Breast epithelium (tissue), 4 donors: ENCODE measurements at places on chromosomes 1 and 21. TPM values are rescaled to one million over a fixed set of nuclear protein-coding genes. Genes with fewer than 3 reads are reported as not detected.
A peak's percentile ranks its signal among the peaks of the same experiment; 100 is the strongest.

JAM2 gene
- 7.8 TPM for total RNA-seq

NES gene
- total RNA-seq = 28.5 TPM

RIPPLY3 gene
- total RNA-seq = not detected

C1orf94 gene
- not detected for total RNA-seq

TNNT2 gene
- total RNA-seq = 1.3 TPM

LHX8 gene
- total RNA-seq = not detected

- no peak for DNase-seq
These were observed 20.5 kb downstream of the TEX38 start for GRCh38 chr1:46691997-46692790.

DNA sequence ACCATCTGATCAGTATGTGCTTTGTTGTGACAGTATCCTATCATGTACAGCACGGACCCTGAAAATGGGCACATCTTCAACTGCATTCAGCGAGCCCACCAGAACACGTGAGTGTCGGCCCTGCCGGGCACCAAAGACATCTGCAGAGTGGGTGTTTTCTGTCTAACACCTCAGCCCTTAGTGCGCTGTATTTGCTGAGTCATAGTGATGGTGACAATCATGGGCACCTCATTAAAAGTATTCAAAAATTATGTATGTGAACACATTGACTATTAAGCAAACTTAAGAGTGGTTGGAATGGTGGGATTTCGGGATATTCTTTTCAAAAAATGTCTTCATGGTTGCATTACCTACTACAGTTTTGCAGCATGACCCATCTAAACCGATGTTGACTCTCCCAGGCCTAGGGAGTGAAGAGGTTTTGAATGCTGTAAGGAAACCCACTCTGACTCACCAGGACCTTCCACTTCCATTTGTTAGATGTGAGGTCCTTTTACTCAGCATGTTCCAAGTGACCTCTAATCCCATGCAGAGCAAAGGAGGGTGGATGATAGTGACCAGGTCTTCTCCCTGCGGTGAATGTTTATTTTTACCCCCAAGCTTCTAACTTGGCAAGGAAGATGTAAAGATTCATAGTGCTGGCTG, 20.1 kb downstream of the MGST3 start:
- no peak for DNase-seq

GRCh38 chr1:104182251-104182650, 432.6 kb downstream of the AMY1C start:
- no peak for DNase-seq

- no peak for DNase-seq
These were observed 1.1 kb downstream of the GFI1 start for GRCh38 chr1:92485381-92486250.

GRCh38 chr21:36104317-36105300, 30.3 kb upstream of the CBR3 start:
- no peak for DNase-seq

- DNase-seq = peak; percentile 64
These were observed 296 bp upstream of the RNPEP start for GRCh38 chr1:201982082-201982622.

GRCh38 chr1:105516068-105516467, 1540.4 kb upstream of the PRMT6 start:
- no peak for DNase-seq

GRCh38 chr21:42062236-42063022, 8.7 kb upstream of the UMODL1 start:
- no peak for DNase-seq

DNA sequence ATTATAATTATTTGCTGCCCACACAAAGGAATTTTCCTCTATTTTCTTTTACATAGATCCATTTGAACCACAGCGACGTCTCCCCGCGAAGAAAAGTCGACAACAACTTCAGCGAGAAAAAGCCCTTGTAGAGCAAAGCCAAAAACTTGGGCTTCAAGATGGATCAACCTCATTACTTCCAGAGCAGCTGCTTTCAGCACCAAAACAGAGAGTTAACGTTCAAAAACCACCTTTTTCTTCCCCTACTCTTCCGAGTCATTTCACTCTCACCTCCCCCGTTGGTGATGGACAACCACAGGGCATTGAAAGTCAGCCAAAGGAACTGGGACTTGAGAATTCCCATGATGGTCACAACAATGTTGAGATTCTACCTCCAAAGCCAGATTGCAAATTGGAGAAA, 7.2 kb downstream of the GORAB start:
- DNase-seq = no peak

DNA sequence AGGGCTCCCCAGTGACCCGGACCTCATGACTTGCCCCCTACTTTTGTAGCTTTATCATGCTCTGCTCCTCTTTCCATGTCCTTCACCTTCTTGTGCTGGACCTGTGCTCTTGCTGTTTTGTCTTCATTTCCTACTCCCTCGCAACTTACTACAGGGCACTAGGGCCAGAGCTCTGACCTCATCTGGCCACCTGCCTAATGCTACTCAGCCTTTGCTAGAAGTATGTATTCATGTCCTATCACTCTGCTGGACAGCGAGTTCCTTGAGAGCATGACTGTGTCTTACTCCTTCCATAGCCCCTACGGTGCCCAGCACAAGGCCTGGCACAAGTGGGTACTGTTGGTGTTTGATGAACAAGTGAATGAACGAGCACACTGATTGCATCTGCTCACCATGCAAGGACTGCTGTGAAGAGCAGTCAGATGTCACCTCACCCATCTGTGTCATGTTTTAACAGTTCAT, 1.9 kb downstream of the MTFR1L start:
- no peak for DNase-seq

GRCh38 chr1:207841901-207842300, 69.0 kb downstream of the CD34 start:
- no peak for DNase-seq

DNA sequence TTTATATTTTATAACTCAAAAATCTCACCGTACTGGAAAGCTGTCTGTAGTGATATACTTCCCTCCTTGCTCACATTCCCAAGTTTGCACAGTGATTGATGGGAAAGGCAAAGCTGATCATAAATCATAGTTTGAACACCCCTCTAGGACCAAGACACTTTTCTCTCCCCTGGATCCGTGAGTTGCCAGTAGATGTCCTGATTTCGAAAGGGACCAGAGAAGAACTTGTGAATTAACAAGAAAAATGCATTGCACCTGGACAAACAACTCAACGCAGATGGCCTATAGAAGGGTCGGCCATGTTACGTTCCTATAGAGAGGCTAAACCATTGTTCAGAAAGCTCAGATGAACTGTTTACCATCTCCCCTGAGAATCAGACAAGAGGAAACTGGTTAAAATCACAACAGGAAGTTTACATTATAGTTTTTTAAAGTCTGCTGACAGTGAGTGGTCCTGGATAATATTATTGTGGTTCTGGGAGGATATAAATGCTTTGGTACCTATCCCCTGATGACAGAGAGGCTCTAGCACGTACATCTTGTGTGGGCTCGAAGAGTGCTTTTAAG, 124.0 kb upstream of the SLC45A1 start:
- no peak for DNase-seq

- no peak for DNase-seq
These were observed 49.6 kb upstream of the ADAR start for GRCh38 chr1:154657556-154657955.

DNA sequence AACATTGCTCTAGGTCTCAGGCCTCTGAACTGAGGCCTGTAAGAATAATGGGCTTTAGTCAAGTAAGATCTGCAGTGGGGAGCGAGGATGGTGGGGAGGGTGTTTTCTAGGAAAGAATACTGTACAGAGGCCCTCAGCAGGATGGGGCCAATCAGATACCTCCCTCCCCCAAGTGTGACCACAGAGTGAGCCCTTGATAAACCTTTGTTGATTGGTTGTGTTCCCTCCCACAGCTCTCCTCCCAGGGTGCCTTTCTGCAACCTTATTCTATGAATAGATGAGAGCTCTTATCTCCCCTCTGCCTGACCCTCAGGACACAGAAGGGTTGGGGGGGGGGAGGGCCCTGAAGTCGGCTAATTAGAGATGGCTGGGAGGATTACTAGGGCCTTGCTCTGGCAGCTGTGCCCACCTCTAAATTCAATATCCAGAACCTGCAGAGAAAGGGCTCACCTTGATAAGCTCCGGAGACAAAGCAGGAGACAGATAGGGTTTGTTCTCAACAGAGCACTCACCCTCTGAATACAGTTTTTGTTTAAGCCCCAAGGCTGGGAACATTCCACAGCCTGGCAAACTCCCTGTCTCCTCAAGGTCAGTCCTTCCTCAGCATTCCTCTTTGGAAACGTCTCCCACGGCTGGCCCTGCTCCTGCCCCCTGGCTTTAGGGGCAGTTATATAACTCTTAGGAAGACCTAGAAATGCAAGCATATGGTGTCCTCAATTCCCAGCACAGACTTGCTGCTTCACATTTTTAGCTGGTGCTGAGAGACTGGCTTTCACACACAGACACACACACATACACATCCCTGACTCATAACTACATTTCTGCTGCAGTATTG, 42.9 kb downstream of the ATP1A1 start:
- DNase-seq = no peak

DNA sequence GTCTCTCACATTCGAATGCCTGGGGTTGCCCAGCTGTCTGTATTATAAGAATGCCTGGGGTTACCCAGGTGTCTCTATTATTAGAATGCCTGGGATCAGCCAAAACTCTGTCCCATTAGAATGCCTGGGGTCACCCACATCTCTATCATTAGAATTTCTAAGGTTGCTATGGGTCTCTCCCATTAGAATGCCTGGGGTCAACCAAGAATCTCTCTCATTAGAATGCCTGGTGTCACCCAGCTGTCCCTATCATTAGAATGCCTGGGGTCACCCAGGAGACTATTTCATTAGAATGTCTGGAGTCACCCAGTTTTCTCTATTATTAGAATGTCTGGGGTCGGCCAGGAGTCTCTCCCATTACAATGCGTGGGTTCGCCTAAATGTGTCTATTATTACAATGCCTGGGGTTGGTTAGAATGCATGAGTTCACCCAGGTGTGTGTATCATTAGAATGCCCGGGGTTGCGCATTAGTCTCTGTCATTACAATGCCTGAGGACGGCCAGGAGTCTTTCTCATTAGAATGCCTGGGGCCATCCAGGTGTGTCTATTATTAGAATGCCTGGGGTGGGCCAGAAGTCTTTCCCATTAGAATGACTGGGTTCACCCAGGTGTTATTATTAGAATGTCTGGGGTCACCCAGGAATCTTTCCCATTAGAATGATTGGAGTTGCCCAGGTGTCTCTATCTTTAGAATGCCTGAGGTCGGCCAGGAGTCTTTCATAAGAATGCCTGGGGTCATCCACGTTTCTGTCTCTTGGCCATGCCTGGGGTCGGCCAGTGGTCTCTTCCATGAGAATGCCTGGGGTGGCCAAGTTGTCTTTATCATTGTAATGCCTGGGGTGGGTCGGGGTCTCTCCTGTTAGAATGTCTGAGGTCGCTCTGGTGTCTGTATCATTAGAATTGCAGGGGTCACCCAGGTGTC, 59.6 kb downstream of the RNF187 start:
- peak; percentile 8 for DNase-seq

- DNase-seq = no peak
These were observed 152.7 kb upstream of the NEGR1 start for GRCh38 chr1:72435025-72435424.

GRCh38 chr1:47262787-47263413, 30.9 kb upstream of the TAL1 start:
- DNase-seq = no peak

GRCh38 chr1:34415140-34415539, 238.4 kb downstream of the C1orf94 start:
- no peak for DNase-seq

- DNase-seq = no peak
These were observed 57.8 kb upstream of the COL18A1 start for GRCh38 chr21:45347048-45347711.

- no peak for DNase-seq
These were observed 244.2 kb upstream of the HOOK1 start for GRCh38 chr1:59570524-59570923.

DNA sequence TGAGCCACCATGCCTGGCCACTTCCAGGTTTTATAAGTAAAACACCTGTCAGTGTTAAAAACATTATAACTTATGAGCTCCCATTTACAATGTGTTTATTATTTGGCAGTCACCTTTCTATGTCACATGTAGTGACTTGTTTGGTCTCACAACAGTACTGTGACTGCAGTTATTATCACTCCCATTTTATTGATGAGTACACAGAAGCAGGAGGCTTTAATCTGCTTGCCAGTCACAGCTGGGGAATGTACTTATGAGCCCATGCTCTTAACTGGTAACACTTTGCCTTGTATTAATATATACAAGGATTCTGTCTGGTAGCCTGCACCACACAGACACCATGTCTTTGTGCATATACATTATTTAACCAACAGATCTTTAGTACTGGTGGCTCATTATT, 31.1 kb upstream of the BACH1 start:
- DNase-seq = no peak

DNA sequence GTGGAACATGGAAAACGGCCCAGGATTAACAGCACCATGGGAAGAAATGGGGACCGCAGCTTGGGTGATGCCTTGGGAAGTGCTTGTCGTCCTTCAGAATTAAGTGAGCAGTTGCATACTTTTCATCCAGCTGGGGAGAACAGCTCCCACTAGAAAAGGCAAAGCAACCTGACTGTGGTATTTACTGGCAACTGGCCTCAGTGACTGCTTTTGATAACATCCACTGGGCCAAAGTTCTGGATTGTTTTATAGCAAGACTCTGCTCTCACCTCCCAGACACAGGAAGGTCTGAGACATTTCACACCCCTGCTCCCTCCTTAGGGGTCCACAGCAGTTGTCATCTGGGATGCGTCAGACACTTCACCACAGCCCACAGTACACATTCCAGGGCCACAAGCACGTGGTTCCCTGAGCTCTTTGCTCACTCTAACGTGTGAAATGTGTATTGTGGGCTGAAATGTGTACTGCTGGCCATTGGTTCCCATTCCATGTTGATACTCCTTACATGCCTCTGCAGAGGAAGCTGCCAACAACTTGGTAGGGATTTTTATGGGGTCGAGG, 6.6 kb downstream of the PAPPA2 start:
- DNase-seq = no peak

GRCh38 chr1:174519844-174520243, 72.1 kb downstream of the GPR52 start:
- DNase-seq = no peak

- DNase-seq = no peak
These were observed 67.7 kb downstream of the PCP4 start for GRCh38 chr21:39934895-39935294.

DNA sequence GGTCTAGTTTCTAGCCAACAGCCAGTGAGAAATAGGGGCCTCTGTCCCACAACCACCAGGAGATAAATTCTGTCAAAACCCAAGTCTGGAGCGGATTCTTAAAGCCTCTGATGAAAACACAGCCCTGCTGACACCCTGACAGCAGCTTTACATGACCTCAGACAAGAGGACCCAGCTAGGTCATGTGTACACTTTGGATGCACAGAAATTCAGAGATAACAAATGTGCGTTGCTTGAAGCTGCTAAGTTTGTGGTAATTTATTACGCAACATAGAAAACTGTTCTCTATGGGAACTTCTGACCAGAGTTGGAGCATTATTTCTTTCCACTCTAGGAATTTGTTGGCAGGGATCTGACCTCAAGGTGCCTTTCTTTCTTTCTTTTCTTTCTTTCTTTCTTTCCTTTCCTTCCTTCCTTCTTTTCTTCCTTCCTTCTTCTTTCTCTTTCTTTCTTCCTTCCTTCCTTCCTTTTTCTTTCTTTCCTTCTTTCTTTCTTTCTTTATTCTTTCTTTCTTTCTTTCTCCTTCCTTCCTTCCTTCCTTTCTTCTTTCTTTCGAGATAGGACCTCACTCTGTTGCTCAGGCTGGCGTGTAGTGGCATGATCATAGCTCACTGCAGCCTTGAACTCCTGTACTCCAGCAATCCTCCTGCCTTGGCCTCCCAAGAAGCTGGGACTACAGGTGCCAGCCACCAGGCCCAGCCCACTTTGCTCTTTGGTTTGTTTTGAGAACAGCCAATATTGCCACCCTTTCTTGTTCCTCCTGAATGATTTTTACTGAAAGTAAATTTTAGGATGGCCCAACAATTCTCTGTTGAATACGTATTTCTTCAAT, 14.9 kb upstream of the HMGCS2 start:
- DNase-seq = no peak
